ENCODE measurements at places on chromosomes 7 and 10.

GRCh38 chr7:129438839-129439651 lies 4.8 kb downstream of the STRIP2 start:
- no peak for DNase-seq

- DNase-seq = no peak
Measured at GRCh38 chr10:131896403-131896802, 4.4 kb upstream of the PPP2R2D start.

DNA sequence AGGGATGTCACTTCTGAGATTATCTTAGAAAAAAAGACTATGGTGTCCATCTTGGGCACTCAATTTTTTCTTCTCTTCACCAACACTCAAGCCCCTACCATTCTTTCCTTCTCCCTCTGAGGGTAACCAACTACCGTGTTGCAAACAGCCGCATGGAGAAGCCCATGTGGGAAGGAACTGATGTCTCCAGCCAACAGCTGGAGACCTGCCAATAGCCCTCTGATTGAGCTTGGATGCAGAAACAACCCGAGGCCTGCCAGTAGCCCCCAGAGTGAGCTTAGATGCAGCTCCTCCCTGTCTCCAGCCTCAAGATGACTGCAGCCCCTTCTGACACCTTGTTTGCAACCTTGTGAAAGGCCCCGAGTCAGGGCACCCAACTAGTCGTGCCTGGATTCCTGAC lies 36.4 kb upstream of the CHCHD3 start:
- no peak for DNase-seq

GRCh38 chr7:79182283-79182682 lies 271.2 kb downstream of the MAGI2 start:
- DNase-seq = no peak

GRCh38 chr7:137717045-137717444 lies 129.7 kb downstream of the DGKI start:
- DNase-seq = no peak

- DNase-seq = no peak
Measured at GRCh38 chr7:1910081-1910685, 240.1 kb downstream of the ELFN1 start.

DNA sequence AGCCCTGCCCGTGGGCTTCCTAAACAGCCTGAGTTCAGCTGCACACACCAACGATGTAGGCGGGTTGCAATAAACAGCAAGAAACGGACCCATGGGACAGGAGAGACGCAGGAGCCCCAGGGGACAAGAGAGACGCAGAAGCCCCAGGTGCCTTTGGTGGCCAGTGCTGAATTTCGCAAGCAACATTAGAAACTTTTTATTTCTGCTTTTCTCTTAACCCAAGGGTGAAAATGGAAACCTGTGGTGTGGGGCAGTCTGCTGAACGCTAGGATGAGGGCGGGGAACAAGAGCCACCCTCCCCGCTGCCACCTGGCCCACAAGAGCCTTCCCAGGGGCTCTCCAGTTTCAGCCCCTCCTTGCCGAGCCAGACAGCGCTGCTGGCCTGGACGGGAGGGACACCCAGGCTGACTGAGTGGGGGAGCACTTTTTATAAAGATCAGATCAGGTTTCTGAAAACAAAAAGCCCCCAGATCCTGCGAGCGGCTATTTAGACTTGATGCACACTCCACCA lies 20.0 kb upstream of the GPR146 start:
- no peak for DNase-seq

- DNase-seq = no peak
Measured at GRCh38 chr7:116380025-116380424, 119.5 kb upstream of the CAV2 start.

- DNase-seq = no peak
Measured at GRCh38 chr10:48520184-48520506, 84.7 kb downstream of the ARHGAP22 start.

DNA sequence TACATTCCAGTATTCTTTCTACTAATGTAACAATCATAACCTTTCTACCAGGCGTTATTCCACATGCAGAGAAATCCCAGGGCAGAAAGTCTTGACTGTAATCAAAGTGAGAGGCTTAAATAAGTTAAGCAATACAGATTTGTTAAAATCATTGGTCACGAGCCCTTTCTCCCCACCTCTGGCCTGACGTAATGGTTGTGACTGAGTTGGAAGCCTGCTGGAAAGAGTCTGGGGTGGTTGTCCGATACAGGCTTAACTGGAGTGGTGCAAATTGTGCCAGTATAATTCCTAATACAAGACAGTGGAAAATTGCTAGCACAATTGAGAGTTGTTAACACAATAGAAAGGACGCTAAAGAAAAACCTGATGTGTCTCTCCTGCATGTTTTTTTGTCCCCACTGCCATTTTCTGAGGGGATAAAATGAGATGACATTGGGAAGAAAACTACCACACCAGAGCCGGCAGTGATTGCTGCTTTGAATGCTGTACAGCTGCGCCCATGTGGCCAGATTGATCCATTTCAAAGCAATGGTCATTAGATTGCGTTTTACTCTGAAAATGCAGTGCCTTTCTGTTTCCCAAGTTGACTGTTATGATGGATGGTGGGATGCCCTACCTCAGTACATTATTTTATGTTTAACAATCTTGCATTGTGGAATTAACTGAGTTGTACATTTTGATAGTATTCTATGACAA lies 190.8 kb downstream of the POU6F2 start:
- DNase-seq = no peak

- DNase-seq = no peak
Measured at GRCh38 chr7:65475734-65476319, 102.2 kb downstream of the ZNF92 start.

DNA sequence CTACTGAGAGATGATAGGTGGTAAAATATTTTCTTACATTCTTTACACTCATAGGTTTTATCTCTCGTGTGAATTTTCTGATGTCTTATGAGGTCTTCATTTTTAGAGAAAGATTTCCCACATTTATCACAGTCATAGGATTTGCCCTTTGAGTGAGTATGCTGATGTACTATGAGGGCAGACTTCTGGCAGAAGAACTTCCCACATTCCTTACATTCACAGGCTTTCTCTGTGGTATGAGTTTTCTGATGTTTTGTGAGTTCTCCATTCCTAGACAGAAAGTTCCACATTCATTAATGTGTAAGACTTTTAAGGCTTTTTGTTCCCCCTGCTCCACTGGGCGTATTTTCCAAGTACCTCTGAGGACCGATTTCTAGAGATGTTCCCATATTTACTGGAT lies 23.5 kb downstream of the ZNF25 start:
- DNase-seq = no peak

DNA sequence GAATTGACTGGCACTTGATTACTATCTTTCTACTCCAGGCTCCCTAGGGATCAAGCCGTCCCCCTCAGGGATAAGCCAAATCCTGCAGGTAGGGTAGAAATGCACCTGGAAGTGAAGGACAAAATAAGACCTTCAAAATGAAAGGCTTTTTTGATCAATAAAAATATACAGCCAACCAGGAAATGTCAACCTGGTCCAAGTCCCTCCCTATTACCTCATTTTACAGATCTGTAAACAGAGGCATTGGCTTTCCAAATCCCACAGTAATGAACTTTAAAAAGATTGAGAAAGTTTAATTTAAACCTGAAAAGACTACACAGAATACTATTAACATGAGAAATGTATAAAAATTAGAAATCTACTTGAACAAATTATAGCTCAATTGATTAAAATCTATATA lies 53.7 kb downstream of the UPF2 start:
- DNase-seq = no peak

DNA sequence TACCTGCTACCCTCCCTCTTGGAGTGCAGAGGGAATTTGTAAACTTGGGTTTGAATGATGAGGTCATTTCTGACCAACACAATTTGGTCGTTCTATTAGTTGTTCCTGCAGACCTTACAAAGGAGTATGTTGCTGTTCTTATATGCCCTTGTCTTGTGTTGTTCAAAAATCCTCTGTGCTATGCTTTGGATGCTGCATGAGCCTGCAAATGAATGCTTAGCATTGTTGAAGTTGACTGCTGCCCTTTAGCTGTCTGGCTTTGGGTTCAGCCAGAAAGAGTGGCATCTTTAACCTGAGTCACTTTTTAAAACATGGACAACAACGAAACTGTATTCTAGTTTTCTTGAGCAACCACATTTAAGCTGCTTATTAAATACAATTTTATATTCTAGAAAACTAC lies 80.3 kb downstream of the SND1 start:
- DNase-seq = no peak

DNA sequence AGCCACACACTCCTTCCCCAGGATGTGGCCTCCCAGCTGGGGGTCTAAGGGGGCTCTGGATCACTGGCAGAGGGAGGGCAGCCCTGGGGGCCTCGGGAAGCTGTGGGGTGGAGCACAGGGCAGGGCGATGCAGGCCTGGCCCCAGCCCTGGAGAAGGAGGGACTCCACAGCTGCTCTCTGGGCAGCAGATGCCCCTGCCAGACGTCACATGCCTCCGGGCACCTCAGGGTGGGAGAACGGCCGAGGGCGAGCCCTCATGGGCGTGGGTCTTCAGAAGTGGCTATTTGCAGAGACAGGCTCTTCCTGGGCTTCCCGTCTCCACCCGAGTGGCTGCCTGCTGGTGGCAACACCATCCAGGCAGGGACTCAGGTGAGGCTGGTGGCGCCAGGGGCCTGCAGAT lies 16.0 kb upstream of the ADGRA1 start:
- DNase-seq = no peak

- DNase-seq = no peak
Measured at GRCh38 chr10:104809288-104810090, 168.4 kb downstream of the SORCS3 start.

DNA sequence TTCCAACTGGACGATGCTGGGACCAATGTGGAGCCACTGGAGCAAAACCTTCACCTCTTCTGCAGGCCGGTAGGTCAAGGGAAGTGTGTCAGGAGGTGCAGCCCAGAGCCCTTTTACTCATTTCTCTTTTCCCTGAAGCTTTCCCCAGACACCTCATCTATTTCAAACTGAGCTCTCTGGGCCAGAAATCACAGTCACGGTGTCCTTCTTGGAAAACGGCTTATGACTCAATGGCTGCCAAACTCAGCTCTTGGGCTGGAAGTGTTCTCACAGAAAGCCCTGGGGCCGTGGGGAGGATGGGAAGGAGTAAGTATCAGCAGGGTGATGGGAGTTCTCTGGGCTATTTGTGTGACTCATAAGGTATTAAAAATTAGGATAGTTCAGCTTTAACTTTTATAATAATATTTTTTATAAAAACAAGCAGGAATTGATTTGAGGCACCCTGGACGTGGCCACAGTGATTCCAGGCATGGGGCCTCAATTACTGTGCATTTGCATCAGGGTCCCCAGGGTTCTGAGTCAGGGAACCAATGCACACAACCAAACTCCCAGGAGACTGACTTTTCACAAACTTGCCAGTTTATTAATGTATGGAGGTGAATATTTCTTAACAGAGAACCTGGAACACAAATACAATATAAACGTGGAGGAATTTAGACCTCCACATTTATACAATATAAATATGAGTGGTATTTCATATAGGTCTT lies 187.4 kb upstream of the TMEM72 start:
- DNase-seq = no peak

- no peak for DNase-seq
Measured at GRCh38 chr7:6589151-6589828, 531 bp upstream of the INTS15 start.

GRCh38 chr10:62588116-62588515 lies 213.9 kb downstream of the ZNF365 start:
- no peak for DNase-seq

DNA sequence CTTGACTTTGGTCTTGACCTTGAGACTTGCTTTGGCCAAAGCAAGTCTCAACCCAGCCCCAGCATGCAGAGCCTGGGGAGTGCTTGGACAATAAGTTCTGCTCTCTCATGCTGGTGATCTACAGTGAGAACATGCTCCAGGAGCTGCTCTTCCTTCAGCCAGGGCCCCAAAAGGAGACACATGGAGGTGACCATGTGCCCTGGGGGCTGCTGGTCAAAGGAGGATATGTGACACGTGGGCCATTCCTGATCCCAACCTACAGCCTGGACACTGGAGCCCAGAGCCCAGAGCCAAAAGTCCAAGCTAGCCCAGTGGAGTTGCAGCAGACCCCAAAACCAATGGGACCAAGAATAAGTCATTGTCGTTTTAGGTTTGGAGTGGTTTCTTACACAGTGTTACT lies 78.2 kb upstream of the CHST15 start:
- no peak for DNase-seq

GRCh38 chr10:16761300-16761699 lies 55.9 kb downstream of the RSU1 start:
- DNase-seq = no peak

DNA sequence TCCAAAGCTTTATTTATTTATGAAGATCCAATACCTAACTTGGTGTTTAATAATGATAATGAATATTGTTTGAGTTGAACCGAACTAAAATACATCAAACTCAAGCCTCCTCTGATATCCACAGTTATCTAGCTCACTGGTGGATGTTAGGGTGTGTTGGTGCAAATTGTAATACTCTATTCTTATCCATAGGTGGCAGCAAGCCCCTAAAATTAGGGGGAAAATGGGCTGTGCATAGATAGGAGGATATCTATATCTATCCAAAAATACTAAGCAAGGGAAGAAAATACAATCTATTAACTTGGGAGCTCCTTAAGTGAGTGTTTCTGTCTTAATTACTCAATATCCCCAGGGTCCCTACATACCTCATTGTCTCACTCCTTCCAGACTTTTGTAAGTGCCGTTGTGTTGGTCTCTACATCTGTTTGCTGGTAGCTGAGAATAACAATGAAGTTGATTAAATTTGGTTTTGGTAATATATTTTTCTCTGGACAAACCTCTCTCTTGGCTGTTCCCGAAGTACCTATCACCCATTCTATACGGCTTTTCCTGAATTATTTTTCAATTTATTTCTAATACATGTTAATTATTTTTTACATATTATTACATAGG lies 55.0 kb upstream of the VWDE start:
- DNase-seq = peak; percentile 48
